ENCODE measurements at places on chromosomes 3 and 15.

- DNase-seq = no peak
Measured at GRCh38 chr3:79245284-79246138, 522.3 kb downstream of the ROBO1 start.

- DNase-seq = no peak
Measured at GRCh38 chr15:31438601-31439265, 112.1 kb downstream of the KLF13 start.

DNA sequence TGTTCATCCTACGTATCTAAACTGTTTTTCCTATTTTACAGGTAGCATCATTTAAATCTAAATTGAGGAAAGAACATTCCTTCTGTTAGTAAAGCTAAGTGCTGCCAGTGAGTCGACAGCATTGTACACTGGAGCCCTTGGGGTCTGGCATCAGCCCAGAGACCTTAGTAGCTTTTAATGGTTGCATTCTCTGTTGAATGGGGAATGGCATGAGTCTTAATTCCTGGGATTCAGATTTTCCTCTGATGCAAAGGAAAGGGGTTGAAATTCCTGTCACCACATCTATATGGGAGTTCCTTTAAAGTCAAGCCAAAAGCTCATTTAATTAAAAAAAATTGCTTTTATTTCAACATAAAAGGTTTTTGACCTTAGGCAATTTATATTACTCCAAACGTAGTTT lies 148.4 kb upstream of the GBE1 start:
- no peak for DNase-seq

- DNase-seq = no peak
Measured at GRCh38 chr3:133547432-133548041, 25.9 kb upstream of the CDV3 start.

GRCh38 chr15:76197703-76198455 lies 113.4 kb downstream of the ETFA start:
- no peak for DNase-seq

- DNase-seq = no peak
Measured at GRCh38 chr3:45507820-45508317, 86.7 kb upstream of the LIMD1 start.

DNA sequence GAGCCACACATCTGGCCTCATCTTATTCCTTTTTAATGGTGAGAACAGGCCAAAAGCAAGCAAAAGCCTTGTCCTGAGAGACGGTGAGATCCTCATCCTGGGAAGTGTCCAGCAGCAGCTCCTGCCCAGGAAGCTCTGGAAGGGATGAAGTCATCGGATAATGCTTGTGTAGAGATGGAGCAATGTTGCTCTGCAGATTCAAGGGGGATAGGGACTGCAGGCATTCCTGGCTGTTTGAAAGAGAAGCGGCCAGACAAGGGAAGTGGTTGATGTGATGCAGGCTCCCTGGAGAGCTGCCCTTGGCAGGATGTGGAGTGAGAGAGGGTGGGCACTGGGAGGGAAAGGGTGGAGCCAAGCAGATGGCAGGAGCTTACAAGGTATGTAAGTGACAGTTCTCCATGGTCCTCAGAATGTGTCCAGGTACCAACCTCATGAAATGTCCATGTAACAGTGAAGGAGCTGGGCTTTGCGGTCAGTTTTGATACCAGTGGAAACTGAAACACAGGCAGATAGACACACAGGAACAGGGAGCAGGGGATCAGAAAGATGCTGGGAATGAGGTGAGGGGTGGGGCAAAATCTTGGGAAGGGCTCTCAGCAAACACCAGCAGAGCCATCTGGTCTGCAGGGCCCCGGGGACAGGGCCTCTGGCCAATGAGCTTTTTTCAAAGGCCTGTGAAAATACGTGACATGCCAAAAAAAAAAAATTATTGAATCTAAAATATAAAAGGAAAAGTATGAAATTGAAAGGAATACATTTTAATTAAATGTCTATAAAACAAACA lies 32.2 kb upstream of the LACTB start:
- no peak for DNase-seq

GRCh38 chr3:81658322-81658997 lies 103.0 kb downstream of the GBE1 start:
- no peak for DNase-seq

DNA sequence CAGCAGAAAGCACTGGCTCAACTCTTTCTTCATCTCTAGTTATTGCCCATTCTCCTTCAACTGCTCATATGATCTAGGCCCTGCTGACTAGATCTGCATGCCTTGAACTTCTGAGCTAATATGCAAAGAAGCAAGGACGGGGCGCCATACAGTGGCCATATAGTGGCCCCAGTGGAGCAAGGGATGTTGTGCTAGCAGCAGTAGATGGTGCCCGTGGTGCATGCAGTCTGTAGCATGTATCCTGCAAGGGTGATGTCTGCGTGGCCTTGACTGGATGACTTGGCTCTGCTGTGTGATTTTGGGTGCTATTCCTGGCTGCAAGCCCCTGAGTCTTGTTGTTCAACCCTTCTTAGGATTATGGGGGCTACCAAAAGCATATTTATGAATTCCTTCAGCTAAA lies 12.2 kb upstream of the NMD3 start:
- DNase-seq = no peak

DNA sequence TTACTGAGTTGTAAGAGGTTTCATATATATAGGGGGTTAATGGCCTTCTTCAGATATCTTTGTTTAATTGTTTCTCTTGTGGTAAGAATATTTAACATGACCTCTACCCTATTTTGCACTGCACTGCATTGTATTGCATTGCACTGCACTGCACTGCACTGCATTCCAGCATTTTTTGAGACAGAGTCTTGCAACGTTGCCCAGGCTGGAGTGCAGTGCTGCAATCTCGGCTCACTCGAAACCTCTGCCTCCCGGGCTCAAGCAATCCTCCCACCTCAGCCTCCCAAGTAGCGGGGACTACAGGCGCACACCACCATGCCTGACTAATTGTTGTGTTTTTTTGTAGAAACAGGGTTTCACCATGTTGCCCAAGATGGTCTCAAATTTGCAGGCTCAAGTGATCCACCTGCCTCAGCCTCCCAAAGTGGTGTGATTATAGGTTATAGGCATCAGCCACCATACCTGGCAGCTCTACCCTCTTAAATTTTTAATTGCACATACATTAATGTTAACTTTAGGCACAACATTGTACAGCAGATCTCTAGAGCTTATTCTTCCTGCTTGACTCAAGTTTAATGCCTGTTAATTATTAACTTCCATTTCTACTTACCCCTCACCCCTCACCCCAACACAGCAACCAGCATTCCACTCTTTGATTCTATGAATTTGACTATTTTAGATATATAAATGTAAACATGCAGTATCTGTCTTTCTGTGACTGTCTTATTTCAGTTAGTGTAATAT lies 38.4 kb downstream of the NEDD4 start:
- DNase-seq = no peak

- DNase-seq = no peak
Measured at GRCh38 chr3:178856804-178857203, 214.8 kb downstream of the ZMAT3 start.

DNA sequence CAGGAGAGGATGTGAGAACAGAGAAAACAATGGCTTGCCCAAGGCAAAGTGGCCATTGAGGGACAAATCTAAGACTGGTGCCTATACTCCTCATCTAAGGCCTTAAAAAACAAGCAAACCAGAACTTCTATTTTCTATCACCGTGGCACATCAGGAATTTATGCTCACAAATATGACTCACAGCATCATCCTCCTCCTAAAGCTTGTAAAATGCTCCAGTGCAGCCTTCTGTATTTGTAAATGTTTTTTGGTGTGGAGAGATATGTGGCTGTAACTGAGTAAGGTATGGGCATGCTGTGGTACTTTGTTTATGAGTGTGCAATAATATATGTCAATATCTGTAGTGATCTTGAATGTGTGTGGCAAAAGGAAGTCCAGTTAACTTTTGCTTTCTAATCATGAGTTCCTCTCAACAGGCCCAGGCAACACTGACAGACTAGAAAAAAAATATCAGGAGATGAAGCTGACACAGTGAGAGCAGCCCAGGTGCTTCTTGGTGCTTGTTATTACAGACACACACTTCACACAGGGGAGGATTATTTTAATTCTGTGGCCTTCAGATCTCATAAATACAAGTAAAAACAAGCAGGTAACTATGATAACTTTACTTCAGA lies 60.3 kb downstream of the CTNNB1 start:
- DNase-seq = no peak

DNA sequence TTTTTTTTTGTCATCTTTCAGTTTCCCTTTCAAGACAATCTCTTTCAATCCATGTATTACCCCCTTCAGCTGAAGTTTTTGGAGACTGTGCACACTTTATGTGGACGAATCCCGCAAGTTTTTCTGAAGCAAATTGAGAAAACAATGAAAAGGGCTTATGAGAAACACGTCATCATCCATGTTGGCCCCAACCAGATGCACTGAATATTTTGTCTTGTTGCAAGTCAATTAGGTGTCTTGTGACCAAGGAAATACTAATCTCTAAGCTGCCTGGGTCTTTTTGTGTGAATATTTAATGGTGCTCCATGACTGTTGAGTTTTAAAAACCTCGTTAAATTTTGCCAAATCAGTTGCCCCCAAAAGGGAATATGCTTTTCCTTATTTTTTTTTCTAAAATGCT lies 21.7 kb upstream of the PPP4R2 start:
- no peak for DNase-seq

GRCh38 chr15:62334536-62334935 lies 169.5 kb upstream of the C2CD4B start:
- DNase-seq = no peak

GRCh38 chr3:58991026-58991425 lies 58.8 kb downstream of the CFAP20DC start:
- no peak for DNase-seq

- DNase-seq = no peak
Measured at GRCh38 chr3:98843266-98843959, 58.1 kb downstream of the DCBLD2 start.

- no peak for DNase-seq
Measured at GRCh38 chr3:23078735-23079134, 124.4 kb upstream of the UBE2E2 start.

GRCh38 chr3:156598413-156598812 lies 43.5 kb upstream of the SSR3 start:
- DNase-seq = no peak

GRCh38 chr15:63604281-63604680 lies 7.1 kb downstream of the FBXL22 start:
- DNase-seq = no peak

DNA sequence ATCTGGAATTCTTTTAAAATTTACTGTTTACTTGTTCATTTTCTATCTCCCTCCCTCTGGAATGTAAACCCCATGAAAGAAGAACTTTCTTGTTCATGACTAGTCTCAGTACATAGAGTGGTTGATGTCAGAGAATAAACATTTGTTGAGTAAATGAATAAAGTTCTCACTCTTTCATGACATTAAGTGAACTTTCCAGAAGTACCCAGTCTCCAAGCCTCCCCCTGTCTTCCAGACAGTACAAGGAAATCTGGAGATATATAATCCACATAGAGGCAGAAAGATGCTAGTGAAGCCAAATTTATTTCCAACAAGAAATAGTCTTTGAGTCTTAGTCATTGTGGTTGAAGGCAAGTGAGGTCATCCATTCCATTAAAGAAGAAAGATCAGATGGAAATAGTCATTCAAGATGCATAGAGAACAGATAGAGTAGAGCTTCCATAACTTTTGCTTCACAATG lies 71.5 kb upstream of the GALNT15 start:
- no peak for DNase-seq

DNA sequence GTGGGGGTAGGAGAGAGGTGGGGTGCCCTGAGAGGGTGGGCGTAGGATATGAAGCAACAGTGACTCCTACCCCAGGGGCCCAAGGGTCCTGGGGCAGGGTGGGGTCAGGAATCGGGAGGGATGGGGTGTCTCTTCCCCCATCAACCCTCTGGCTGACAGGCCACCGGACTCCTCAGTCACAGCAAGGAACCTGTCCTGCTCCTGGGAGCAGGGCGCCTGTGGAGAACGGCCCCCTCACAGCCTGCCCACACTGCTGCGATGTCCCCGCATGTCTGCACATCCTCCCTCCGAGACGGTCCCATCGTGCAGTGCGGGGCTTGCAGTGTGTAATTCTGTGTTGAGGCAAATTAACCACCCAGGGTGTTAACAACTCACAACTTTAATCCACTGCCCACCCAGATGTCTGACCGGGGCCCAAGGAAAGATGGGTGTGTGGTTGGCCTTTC lies 2.7 kb downstream of the TM4SF19 start:
- DNase-seq = no peak

DNA sequence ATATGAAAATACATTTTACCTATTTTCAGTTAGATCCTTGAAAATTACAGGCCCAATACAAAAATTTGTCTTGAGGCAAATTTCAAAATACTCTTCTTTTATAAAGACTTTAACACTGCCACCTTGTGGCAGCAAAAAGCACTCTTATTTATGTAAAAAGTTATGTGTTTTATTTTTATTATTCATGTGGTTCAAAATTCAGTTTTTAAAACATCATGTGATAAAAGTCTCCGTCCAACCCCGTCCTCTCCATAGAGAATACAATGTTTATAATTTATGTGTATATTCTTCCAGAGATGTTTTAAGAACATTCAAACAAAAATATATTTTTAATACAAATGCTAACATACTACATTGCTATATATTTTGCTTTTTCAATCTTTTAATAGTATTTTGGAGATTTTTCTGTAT lies 36.9 kb upstream of the TRIM59 start:
- DNase-seq = no peak

DNA sequence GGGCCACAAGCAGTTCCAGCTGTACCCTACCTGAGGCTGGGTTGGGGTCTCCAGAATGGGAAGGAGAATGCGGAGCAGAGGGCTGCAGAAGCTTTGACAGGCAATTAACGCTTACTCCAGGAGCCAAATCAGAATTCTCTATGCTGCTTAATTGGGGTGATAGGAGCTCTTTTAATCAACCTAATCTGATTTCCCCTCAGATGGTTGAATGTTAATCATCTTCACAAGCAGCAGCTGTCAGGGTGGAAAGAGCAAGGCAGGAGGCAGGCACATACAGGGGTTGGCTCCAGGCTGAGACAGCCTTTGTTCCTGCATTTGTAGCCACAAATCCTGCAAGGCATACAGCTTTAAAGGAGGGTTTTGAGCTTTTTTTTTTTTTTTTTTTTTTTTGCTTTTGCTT lies 2.6 kb downstream of the CILP start:
- no peak for DNase-seq

- DNase-seq = no peak
Measured at GRCh38 chr3:16485395-16485992, 28.0 kb downstream of the RFTN1 start.

Data from activated T-cell treated with anti-CD3 and anti-CD28 coated beads, Interleukin-2, amount 50 U/mL, for 1 hour (primary cell).